ENCODE measurements at places on chromosomes 4 and X. TPM values are rescaled to one million over a fixed set of nuclear protein-coding genes. Genes with fewer than 3 reads are reported as not detected.

The MAGEA2B gene
- total RNA-seq: not detected

GRCh38 chr4:84931961-84932360 lies 34.5 kb downstream of the WDFY3 start:
- H3K4me1 ChIP-seq: peaks cover 3% of the 10 kb centered on the region
- H3K27ac ChIP-seq: no peak overlapping the region
- no peak for DNase-seq
- H3K4me3 ChIP-seq: no peak overlapping the region
- no peaks in the 10 kb centered on the region for H3K27me3 ChIP-seq
- peaks cover 33% of the 10 kb centered on the region for H3K36me3 ChIP-seq

DNA sequence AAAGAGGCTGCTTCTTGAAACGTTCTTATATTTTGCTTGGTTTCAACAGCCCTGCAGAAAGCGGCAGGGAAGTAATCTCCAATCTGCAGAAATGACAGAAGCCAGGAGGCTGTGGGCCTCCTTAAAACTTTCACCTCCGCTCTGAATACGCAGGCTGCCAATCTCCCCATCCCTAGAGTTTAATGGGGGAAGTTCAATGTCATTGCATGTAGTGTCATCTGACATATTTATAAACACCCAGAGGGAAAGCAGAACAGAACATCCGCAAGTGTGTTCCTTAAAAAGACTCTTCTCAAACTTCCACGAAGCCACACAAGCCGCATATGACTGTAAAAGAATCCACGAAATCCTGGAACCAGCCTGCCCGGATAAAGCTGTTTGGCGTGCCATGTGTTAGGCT lies 148.8 kb upstream of the TBL1X start:
- H3K27ac ChIP-seq: no peak overlapping the region
- H3K27me3 ChIP-seq: no peaks in the 10 kb centered on the region
- no peaks in the 10 kb centered on the region for H3K36me3 ChIP-seq
- DNase-seq: no peak

GRCh38 chr4:165457793-165458192 lies 79.0 kb downstream of the CPE start:
- peak overlapping the region; percentile 1 for H3K4me3 ChIP-seq
- no peaks in the 10 kb centered on the region for H3K27me3 ChIP-seq
- DNase-seq: no peak
- H3K27ac ChIP-seq: no peak overlapping the region
- no peaks in the 10 kb centered on the region for H3K4me1 ChIP-seq
- no peaks in the 10 kb centered on the region for H3K36me3 ChIP-seq

DNA sequence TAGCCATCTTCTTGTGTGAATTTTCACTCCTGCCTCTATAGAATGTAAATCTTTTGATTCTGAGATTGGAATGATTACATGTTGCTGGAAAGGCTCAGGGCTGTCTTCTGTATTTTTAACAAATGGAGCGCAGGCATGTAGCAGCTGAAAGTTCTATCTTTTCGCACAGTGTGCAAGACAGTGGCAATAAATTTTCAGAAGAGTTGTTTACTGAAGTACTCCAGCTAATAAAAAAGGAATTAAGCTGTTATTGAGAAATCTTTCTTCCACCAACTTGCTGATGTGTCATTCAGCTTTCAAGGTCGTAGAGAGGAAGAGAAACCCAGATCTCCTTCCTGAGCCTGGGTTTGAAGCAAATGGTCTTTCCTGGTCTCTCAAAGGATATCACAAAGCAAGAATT lies 122.0 kb upstream of the PUDP start:
- no peak for DNase-seq

DNA sequence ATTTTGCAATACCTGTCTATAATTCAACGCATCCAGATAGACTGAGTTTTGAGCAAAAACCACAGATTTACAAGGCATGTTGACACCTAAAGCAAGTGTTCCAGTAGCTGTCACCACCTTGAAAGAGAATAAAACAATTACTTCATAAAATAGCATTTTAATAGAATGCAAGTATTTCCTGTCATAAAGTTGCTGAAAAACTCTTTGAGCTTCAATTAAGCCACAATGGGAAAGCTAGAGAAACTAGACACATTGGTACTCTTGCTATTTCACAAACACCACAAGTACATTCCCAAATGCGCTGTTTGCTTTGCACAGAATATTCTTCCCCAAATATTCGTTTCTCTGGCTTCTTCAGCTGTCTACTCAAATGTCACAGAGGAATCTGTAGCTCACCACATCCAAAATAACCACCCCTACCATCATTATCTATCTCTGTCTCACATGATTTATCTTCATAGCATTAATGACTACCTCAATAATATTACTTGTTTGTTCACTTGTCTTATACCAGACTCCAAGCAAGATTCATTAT lies 70.3 kb downstream of the DDX60 start:
- H3K4me3 ChIP-seq: no peak overlapping the region
- no peaks in the 10 kb centered on the region for H3K4me1 ChIP-seq

Measured in H9 (cell line).